Renal cortical epithelial cell (primary cell): ENCODE measurements at places on chromosomes 6 and 20. TPM values are rescaled to one million over a fixed set of nuclear protein-coding genes. Genes with fewer than 3 reads are reported as not detected.

GRCh38 chr6:159043251-159043650, 1.5 kb downstream of the TAGAP start:
- no peak for DNase-seq

- no peak for DNase-seq
These were observed 493 bp downstream of the CD83 start for GRCh38 chr6:14118091-14118439.

GRCh38 chr6:2793534-2794151, 28.4 kb downstream of the WRNIP1 start:
- DNase-seq, result no peak

DNA sequence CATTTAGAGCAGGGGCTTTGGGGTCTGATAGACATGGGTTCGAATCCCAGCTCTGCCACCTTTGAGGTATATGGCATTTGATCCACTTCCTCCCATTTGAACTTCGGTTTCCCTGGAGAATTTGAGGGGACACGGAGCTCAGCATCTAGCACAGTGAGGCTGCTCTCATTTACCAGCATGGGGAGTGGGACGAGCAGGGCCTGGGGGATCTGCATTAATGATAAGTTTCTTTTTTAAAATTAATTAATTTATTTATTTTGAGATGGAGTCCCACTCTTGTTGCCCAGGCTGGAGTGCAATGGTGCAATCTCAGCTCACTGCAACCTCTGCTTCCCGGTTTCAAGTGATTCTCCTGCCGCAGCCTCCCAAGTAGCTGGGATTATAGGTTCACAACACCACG, 52.6 kb downstream of the VSTM2L start:
- DNase-seq, result no peak

GRCh38 chr6:82761674-82762345, 303.8 kb downstream of the UBE3D start:
- DNase-seq, result no peak

- DNase-seq, result no peak
These were observed 243.6 kb downstream of the UST start for GRCh38 chr6:148990403-148990802.

ECI2 gene
- total RNA-seq, result 94.5 and 126 TPM in 2 replicates
